Activated T-cell treated with anti-CD3 and anti-CD28 coated beads for 24 hours (primary cell): ENCODE measurements at places on chromosomes 1 and 21.

DNA sequence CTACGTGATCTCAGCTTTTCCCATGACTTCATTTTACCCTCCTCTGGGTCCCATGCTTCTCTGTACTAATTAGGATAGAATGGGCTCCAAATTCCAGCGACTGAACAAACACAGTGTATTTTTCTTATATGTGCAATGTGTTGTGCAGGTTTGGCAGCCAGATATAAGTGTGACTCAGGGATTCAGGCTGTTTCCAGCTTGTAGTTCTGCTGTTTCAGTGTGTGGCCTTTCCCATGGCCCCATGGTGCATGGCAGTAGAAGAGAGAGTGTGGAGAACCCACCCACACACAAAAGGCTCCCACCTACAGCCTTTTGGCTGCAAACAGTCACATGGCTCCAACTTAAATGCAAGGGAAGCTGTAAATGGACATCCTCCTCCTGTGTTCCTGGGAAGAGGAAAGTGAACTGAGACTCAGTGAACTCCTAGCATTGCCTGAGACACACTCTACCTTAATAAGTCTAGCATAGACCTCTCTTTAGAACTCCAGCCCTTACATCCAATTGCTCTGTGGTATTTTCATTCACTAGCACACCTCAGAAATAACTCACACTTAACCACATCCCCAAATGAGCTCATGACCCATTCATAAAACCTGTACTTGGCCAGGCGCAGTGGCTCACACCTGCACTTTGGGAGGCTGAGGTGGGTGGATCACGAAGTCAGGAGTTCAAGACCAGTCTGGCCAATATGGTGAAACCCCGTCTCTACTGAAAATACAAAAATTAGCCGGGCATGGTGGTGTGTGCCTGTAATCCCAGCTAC lies 58.7 kb downstream of the KIAA0040 start:
- DNase-seq = no peak

- DNase-seq = no peak
Observed at GRCh38 chr1:157135646-157136045, 2.5 kb downstream of the ETV3 start.

- no peak for DNase-seq
Observed at GRCh38 chr1:230507236-230507635, 81.1 kb upstream of the PGBD5 start.

DNA sequence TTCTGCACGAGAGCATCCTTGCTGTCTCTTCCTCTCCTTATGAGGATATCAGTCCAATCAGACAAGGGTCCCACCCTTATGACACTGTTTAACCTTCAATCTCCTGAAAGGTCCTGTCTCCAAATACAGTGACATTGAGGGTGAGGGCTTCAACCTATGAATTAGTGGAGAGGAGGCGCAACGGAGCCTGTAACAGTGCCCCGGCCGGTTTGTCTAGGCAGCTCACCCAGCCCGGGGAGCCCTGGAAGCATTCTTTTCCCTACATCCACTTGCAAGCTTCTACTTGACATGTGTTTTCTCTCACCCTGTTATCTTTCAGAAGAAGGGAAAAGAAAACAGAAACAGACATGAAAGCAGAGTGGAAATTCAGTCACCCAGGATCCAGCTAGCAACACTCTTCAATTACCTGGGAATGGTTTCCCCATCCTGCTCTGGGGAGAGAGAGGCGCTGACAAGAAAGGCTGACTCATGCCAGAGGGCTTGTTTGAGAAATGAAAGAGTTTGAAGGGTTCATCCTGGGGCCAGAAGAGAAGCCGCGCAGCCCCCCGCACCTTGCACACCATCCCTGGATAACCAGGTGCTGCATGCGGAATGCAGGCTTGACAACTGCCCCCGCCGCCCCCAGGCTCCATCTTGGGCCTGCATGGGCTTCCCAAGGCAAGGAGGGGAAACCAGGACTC lies 394.9 kb downstream of the NPHP4 start:
- DNase-seq = no peak

GRCh38 chr21:45894450-45894825 lies 87.1 kb upstream of the COL6A1 start:
- no peak for DNase-seq

DNA sequence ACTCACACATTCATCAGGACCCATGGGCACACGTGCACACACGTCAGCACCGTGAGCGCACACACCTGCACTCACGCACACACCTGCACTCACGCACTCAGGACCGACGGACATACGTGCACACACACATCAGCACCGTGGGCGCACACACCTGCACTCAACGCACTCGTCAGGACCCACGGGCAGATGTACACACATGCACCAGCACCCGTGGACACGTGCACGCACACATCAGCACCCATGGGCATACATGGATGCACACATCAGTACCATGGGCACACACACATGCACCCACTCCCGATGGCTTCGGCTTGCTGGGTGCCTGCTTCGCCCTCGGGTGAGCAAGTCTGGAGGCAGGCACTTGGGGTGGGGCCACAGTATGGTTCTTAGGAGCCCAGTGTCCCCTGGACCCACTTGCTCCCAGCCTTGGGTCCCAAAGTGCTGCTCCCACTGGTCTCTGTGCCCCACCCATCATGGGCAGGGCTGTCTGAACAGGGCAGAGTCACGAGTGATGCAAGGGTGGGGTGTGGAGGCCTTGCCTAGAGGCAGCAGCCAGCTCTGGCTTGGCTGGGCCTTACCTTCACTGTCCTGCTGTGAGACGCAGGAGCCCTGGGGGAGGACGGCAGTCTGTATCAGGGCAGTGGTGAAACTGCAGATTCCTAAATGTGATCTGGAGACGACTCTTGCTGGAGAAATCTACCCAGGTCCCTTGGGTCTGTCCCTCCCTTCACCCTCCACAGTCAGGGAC lies 49.8 kb downstream of the SKI start:
- no peak for DNase-seq

DNA sequence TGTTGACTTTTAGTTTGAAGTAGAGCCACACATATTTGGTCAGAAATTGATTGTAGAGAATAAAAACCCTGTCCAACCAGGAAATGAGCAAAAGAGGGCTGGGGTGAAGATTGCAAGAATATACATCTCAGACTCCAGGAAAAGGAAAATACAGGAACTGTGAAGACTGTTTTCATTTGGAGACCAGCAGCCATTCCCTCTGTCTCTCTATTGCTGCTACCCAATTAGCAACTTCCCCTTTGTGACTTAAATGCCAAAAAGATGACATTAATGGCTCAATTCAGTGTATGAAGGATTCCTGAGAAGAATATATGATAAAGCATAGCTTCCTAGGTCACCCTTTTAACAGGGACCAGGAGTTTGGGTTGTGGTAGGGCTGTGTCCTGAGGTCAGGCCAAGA lies 31.6 kb upstream of the CEP350 start:
- no peak for DNase-seq

- DNase-seq = no peak
Observed at GRCh38 chr1:111599781-111600693, 19.6 kb upstream of the RAP1A start.

DNA sequence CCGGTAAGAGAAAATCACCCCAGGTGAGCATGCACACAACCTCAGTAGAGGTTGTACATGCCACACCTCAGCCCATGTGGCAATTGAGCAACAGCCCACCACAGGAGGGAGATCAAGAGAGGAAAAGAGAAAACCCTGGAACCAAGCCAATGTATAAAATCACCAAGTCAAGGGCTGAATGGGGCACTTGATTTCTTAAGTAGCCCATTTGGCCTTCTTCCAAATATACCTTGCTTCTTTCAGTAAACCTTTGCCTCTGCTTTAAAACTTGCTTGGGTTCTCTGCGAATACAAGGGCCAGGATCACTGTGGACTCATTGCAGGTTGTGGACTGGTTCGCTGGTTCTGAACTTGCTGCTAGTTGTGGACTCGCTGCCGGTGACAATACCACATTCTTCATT lies 1814.0 kb downstream of the PLA2G4A start:
- DNase-seq = no peak

DNA sequence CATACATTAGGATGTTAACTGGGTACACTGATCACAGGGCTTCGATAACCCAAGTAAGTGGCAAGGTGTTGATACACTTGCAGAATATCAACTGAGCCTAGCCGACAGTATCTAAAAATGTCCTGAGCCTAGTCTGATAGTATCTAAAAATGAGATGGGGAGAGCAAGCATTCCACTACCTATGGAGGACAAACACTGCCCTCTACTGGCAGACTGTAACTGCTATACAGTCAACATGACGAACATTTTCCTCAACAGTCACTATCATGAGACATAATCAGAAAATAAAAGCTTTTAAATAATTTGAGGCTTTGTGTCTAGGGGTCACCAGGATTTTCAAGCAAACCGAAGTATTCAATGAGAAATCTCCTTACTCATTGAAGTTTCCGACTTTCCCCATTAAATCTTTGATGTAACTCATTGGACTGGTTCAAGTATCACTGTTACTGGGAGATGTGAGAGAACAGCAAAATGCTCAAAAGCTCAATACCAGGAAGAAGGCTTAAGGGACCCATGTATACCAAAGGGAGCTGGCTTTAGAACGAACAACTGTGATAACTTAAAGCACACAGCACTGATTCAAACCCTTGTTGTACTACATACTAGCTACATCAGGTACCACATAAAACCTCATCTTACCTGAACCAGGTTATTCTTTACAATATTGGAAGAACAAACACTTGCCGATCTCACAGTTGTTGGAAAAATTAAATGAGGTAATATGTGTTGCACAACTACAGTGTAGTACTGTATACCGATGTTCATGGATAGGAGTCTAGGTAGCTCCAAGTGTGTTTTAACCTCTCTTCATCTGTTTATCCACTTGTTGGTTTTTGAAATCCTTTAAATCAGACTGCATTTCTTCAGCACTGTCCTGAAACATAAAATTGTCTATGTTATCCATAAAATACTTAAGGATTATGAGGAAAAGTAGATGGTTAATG lies 31.1 kb upstream of the SLC45A3 start:
- DNase-seq = peak; percentile 63

GRCh38 chr1:203147376-203147775 lies 19.9 kb downstream of the ADORA1 start:
- no peak for DNase-seq

- no peak for DNase-seq
Observed at GRCh38 chr1:3659093-3659492, 6.8 kb downstream of the TP73 start.
